Stimulated activated CD4-positive, alpha-beta T cell treated with anti-CD3 and anti-CD28 coated beads, Interleukin-1b, Interleukin-23, amount 100 ng/mL, for 1 hour (primary cell): ENCODE measurements at places on chromosomes 3 and 15.
A peak's percentile ranks its signal among the peaks of the same experiment; 100 is the strongest.

DNA sequence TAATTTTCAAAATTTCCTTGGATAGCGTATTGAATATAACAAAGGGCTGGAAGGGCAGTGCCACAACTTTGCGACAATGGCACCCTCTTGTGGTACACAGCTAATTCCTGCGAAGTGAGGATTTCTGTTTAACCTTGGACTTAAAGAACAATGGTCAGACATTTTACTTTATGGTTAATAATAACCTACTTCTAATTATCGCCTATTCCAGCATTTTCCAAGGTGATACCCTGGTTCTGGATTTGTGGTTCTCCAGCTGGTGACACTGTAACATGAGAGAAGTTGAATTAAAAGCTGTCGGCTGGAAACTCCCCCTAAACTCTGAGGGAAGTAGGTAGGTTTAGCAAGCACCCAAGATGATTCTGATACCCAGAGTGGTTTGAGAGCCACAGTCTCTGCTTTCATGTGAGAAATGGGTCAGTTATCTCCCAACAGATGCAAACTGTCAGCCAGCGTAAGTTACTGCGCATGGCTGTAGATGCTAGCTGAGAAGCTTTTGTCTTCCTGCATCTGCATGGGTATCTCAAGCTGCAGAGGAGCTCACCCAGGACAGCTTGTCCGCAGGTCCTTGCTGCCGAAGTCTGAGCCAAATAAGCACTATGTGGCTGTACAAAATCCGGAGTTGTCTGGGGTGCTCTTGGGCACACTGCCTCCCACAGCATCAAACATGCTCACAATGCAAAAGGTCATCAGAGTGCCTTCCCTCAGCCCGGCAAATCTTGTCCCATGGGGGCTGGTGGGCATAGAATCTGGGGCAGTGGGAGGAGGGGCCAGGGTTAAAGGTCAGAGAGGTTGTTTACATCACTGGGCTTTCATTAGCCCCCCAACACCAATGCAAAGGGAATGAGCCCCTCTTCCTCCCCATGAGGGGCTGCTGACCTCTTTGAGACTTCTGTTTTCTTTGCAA is 6.6 kb upstream of the CHSY1 start:
- DNase-seq, result no peak

- DNase-seq, result no peak
Measured at GRCh38 chr15:59322056-59322759, 50.5 kb downstream of the MYO1E start.

DNA sequence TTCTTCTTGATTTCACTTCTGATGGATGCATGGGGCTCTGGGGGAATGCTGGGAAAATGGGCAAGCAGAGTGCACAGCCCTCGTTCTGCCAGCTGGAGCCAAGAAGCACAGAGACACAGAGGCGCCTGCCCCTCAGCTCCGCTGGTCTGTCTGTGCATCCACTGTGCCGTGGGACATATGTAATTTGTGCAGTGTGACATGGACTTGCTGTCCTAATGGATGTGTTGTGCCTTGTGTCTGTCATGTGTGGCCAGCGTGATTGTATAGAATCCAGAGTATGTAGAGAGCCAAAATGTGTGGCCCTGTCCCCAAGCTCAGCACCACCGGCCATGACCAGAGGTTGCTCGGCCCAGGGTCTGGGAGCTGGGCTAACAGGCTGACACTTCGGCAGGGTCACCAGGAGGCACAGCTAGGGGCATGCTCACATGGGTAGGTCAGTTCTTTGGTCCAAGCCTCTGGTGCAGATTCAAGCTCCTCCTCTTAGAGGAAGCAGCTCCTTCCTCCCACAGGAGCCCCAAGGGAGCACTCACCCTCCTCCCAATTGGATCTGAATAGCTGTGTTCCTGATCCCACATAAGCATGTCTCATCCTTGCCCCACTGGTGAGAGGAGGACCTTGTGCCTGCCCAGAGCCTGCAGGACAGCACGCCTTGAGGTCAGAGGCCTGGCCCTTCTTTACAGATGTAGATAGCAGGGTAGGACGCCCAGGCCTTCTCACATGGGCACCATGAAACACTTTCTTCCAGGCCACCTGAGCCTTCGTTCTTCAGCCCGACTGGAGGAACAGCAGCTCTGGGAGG is 100.8 kb upstream of the ABHD17C start:
- no peak for DNase-seq

DNA sequence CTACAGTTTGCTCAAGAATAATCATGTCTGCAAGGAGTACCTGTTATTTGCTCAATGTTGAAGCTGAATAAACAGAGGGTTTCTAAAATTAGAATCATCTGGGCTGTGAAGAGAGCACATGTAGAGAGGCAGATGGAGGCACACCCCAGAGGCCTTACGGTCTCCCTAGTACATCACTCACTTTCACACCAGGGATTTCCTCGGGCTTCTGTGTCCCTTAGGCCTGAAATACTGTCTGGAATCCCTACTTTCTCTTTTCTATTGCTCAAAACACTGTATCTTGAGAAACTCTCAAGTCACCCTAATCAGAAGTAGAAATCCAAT is 473.7 kb upstream of the ROBO2 start:
- DNase-seq, result no peak

GRCh38 chr3:61414456-61414855 is 146.9 kb upstream of the PTPRG start:
- no peak for DNase-seq

- DNase-seq, result no peak
Measured at GRCh38 chr3:82020282-82020681, 258.8 kb upstream of the GBE1 start.

DNA sequence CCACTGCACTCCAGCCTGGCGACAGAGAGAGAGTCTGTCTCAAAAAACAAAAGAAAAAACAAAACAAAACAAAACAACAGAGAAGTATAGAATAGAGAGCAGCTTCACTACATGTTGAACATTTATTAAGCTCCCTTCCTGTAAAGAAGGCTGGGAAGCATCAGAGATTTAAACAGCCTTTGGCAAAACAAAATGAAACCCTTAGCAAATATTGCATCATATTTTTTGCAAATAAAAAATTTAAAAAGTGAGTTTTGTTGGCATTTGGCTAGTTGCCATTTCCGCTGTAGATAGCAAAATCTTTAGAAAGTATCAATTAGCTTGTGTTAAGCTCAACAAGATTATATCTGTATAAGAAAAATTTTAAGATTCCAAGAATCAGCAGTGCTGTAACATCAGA is 151.2 kb downstream of the SERPINI1 start:
- DNase-seq, result no peak

DNA sequence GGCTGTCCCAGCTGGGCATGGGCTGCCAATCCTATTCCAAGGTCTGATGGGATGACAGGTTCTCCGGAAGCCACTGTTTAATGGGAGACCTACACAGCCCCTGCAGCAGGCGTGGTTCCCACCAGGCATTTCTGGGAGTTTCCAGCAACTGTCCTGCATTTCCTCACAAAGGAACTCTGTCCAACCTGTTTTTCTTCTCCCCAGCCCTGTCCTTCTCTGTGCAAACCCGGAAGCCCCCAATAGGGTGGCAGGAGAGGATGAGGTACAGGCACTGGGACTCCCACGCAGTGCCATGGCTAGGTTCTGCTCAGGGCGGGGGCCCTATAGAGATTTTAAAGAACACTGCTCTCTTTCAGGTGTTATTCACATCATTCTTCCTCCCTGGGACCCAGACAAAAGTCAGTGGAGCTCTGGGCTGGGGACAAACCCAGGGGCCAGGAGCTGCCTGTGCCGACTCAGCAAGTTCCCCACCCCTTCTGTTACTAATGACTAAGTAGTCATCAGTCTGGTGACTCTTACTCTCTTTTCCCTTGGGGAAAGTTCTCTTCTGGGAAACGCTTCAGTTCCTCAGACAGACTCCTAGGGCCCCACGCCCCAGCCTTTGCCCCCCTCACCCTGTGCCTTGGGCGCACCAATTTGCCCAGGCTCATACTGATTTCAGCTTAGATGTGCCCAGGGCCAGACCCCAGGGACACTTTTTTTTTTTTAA is 97.7 kb downstream of the CD47 start:
- no peak for DNase-seq

GRCh38 chr3:165192610-165193192 is 3.5 kb downstream of the SLITRK3 start:
- no peak for DNase-seq

DNA sequence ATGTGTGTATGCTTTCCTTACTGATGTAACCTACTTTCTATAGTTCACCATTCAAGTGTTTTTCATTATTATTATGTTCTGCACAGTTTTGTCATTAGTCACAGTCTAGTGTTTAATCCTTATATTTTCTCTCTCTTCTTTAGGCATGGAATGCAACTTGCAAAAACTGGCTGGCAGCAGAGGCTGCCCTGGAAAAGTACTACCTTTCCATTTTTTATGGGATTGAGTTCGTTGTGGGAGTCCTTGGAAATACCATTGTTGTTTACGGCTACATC is 6.9 kb downstream of the SUCNR1 start:
- no peak for DNase-seq

DNA sequence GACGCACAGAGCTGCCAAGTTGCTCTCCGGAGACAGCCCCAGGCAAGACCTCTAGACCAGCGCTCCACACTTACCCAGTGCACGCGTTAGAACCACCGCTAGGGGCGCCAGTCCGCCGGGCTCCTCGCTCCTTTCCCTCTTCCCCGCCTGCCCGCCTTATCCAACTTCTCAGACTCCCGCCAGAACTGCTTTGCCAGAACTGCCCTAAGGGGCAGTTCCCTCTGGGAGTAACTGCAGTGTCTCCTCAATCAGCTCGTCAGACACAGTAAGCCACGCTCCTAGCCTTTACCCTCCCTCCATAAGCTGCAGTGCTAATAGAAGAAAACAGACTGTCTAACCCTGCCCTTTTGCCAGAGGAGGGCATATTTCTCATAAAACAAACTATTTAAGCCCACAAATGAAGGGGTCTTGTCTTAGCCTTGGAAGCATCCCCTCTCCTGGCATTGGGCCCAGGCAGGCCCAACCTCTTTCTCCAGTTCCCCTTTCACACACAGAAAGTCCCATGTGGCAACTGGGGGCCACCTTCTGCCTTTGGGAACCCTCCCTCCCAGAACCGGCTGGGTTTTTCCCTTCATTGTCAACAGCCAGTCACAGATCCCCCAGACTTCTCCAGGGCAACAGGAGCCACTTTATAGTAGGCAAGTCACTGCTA is 3.7 kb downstream of the BMF start:
- DNase-seq, result peak; percentile 41

GRCh38 chr3:126051234-126051633 is 32.7 kb downstream of the SLC41A3 start:
- no peak for DNase-seq

DNA sequence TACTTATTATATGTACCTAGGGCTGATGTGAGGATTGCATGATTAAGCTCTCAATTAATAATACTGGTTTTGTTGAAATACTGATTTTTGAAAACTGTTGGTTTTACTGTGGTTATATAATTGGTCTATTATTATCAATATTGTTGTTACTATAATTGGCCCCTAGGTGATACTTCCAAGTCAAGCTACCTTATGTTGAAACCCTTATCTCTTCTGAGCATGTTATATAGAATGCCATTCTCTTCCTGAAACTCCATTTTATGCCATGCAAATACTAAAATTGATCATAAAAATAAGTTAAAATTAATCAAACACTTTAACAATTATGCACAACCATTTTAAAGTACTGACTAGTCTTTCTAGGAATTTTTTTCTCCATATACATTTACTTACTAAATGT is 46.1 kb downstream of the BBS4 start:
- DNase-seq, result no peak

- no peak for DNase-seq
Measured at GRCh38 chr3:16789344-16790120, 95.2 kb upstream of the PLCL2 start.

GRCh38 chr3:43326891-43327581 is 40.7 kb downstream of the SNRK start:
- no peak for DNase-seq

DNA sequence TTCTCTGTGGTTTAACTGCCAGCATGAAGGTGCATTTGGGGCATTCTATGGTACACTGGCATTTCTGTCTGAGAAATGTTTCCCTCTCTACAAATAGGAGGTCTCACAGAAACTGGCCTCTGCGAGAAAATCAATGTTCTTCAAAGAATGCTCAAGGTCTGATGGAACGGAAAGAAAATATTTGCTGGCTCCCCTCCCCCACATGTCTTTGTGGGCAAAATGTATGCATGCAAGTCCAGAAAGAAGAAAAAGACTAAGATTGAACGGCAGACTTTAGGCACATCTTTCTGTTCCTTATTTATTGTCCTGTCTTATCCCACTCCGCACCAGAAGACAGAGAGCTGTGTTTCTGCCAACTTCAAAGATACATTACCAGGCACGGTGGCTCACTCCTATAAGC is 83.9 kb upstream of the PSMD6 start:
- no peak for DNase-seq

DNA sequence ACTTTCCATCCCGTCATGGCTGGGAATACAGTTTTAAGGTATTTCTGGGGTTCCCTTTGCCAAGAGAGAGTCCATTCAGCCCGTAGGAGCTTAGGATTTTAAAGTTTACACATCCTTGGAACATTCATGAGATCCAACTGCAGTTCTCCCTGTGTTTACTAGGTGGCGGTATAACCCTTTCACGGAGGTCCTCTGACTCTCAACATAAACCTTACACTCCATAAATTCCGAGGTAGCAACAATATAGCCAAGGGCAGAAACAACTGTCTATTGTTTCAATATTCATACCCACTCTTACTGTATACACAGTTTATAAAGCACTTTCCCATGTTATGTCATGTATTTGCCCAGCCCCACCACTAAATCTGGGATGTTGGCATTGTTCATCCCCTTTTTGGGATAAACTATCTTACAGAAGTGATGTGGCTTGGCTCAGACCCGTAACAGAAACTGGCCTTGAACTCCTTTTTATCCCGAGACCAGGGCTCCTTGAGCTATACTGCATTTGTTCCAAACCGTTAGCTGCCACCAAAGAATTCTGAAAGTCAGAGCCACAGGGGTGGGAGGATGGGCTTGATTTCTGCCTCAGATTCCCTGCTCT is 69.2 kb upstream of the COL6A5 start:
- no peak for DNase-seq

- DNase-seq, result no peak
Measured at GRCh38 chr15:68228143-68228970, 1.2 kb downstream of the CLN6 start.

GRCh38 chr3:54235998-54236397 is 113.6 kb downstream of the CACNA2D3 start:
- DNase-seq, result no peak

DNA sequence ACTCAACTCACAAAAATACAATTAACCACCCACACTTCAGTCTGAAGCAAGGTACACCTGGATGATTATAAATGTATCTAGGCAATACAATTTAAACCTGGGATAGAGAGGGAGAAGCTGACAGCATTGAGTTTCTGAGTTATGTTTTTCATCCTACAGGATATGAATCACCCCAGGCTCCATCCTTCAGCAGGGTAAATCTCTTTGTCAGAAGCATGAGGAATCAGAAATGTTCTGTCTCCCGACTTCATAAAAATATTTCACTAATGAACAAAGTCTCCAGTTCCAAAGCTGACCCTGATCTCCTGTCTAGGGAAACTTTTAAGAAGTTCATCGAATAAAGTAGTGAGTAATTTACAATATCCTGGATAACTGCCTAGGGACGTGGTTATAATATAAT is 25.5 kb upstream of the FRMD4B start:
- no peak for DNase-seq

- no peak for DNase-seq
Measured at GRCh38 chr15:41627203-41627602, 33.0 kb upstream of the MGA start.

- no peak for DNase-seq
Measured at GRCh38 chr15:81052046-81052445, 51.3 kb downstream of the TLNRD1 start.

GRCh38 chr15:97817276-97817890 is 143.1 kb upstream of the ARRDC4 start:
- DNase-seq, result no peak
